ENCODE measurements at places on chromosomes 11 and 22.

- no peak for DNase-seq
These were observed 19.9 kb upstream of the ME3 start for GRCh38 chr11:86692317-86692716.

DNA sequence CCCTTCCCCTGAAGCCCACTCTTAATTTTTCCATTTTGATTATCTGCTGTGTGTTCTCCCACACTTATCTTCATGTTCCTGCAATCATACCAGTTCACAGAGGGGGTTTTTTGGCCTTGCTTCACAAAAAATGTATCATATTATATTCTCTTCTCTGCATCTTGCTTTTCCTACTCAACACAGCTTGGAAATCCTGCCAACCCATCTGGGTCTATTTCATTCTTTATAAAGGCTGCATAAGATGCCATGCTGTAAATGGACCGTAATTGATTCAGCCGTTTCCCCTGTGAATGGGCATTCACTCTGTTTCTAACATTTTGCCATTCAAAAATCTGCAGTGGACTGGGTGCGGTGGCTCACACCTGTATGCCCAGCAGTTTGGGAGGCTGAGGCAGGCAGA, 30.5 kb downstream of the CD6 start:
- no peak for DNase-seq

DNA sequence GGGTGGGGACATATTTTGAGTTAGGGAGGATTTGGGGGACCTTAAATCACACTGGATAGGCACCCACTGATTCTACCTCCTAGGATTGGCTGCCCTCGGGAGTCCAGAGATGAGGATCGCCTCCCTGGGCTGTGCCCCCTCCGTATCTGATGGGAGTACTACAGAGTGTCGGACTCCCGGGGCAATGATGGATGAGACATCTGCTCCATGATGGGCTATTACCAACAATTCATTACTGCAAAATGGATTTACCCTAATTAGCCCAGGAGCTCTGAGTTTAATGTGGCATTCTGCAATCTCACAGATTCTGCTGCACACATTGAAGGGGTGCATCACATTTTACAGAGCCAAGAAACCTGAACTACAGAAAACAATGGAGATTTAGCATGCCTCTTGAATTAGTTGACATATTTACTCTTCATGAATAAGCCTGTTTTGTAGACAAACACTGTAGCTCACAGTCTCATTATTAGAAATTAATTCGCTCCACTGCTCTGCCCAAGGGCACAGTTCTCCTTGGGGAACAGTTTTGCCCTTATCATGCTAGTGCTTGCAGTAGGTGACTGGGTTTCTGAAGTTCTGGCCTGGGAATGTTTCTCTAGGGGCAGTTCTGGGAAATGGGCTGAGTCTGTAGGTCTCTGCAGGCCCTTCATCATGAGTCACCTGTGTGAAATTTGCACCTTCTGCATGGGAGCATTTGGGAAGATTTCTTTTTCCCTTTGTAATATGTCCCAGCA, 217.1 kb upstream of the PLET1 start:
- DNase-seq, result peak; percentile 8

DNA sequence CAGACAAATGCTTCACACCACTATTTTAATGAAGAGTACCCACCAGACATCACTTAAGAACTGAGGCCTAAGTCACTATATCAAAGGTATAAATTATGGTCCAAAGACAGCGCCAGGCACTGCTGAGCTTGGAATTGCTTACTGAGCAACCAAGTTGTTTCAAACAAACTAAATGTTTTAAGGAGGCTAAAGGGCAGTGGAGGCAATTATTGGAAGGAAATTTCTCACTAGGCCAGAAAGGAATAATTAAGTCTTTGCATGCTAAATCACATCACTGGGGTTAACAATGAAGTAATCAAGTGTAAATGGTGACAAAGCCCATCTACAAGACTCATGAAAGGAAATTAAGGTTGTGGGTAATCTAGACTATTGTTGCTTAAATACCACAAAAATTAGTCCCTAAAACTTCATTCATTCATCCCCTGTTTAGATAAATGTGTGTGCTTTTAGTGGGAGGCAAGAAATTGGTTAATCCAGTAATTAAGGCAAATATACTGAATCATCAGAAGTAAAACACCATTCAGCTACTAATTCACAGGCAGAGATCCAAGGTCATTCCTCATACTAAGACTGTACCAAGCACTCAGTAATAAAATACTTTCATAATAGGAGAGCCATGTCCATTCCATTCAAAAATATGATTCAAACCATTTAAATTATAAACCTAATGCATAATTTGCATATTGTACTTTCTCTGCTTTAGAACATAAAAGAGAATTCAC, 21.2 kb downstream of the LGR4 start:
- no peak for DNase-seq

GRCh38 chr11:16825968-16826367, 87.5 kb downstream of the C11orf58 start:
- DNase-seq, result no peak
